ENCODE measurements at places on chromosomes 3 and 15. TPM values are rescaled to one million over a fixed set of nuclear protein-coding genes. Genes with fewer than 3 reads are reported as not detected.

DNA sequence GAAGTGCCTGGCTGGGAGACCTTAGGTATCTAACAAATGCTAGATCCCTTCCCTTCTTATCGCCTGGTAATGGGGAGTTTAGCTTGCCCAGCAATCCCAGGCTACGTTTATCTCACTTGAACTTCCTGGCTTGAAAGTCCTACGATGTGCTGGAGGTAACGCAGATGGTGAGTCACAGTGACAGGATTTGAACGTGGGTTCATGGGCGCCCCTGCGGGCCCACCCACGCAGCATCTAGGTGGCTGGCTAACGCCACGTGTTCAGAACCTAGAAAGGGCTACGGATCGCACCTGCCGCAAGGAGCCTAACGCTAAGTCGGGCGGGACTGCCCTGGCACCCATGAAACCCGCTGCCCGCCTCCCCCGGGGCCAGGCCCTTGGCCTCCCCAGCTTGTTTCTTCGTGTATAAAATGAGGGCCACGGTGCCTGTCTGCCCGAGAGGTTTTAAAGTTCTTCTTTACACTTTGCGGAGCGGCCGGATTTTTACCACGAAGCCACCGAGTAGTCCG is 600 bp upstream of the USP3 start:
- H3K27me3 ChIP-seq: no peaks in the 10 kb centered on the region
- peak overlapping the region; percentile 96 for H3K27ac ChIP-seq

GRCh38 chr3:31014317-31015040 is 120.0 kb upstream of the GADL1 start:
- no peak for DNase-seq
- H3K36me3 ChIP-seq: no peaks in the 10 kb centered on the region
- H3K4me1 ChIP-seq: no peaks in the 10 kb centered on the region
- H3K4me3 ChIP-seq: no peak overlapping the region
- no peak overlapping the region for H3K27ac ChIP-seq

- no peak overlapping the region for H3K4me3 ChIP-seq
- no peaks in the 10 kb centered on the region for H3K27me3 ChIP-seq
- no peak overlapping the region for H3K27ac ChIP-seq
- no peaks in the 10 kb centered on the region for H3K36me3 ChIP-seq
- DNase-seq: no peak
These were observed 4.7 kb upstream of the TMEM41A start for GRCh38 chr3:185503521-185503920.

The POPDC2 gene
- 0.64 TPM for total RNA-seq

- H3K4me1 ChIP-seq: no peaks in the 10 kb centered on the region
- H3K27ac ChIP-seq: no peak overlapping the region
- H3K4me3 ChIP-seq: no peak overlapping the region
- no peaks in the 10 kb centered on the region for H3K36me3 ChIP-seq
These were observed 31.4 kb downstream of the SETMAR start for GRCh38 chr3:4334548-4334947.

GRCh38 chr3:194101592-194102432 is 34.1 kb upstream of the HES1 start:
- H3K4me1 ChIP-seq: peaks cover 51% of the 10 kb centered on the region
- DNase-seq: peak; percentile 45
- no peaks in the 10 kb centered on the region for H3K27me3 ChIP-seq
- H3K36me3 ChIP-seq: no peaks in the 10 kb centered on the region
- peak overlapping the region; percentile 13 for H3K4me3 ChIP-seq
- H3K27ac ChIP-seq: peak overlapping the region; percentile 87

DNA sequence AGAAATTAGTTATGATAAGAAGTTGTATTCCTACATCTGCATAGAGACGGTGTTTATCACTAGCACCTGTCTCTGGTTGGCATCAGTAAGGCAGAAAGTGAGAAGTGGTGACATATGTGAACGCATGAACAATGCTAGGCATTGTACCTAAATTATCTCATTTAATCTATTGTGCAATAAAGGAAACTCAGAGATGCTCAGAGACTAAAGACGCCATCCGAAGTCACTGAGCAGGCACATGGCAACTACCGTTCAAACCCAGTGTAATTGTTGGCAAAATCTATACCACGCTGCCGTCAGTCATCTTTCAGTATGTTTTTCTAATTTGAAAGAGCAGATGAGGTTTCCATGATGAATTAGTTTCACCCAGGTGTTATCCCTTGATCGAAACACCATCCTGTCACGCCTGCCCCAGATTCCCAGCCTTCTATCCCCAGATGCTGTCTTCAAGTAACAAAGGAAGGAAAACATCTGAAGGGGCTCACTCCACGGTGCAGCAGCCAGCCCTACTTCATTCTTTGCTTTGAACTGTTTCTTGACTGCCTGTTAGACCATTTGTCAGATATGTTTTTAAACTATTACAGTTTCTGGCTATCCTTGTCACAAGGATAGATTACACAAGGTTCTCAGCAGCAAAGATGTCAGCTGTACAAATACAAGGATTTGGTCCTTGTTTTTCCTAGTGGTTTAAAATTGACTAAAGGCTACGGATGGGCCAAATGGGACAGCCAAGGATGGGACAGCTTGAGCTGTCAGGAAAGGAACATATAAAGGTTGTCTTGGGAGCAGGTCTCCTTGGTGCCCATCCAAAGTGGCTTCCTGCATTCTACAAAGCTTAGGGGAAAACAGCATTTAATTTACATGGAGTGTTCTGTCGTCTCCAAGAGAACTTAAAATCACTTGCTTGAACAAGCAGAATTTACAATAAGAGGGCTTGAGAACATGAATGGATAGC is 99.1 kb downstream of the TMEM108 start:
- H3K27ac ChIP-seq: no peak overlapping the region
- no peaks in the 10 kb centered on the region for H3K36me3 ChIP-seq
- no peaks in the 10 kb centered on the region for H3K4me1 ChIP-seq
- no peaks in the 10 kb centered on the region for H3K27me3 ChIP-seq
- DNase-seq: no peak

DNA sequence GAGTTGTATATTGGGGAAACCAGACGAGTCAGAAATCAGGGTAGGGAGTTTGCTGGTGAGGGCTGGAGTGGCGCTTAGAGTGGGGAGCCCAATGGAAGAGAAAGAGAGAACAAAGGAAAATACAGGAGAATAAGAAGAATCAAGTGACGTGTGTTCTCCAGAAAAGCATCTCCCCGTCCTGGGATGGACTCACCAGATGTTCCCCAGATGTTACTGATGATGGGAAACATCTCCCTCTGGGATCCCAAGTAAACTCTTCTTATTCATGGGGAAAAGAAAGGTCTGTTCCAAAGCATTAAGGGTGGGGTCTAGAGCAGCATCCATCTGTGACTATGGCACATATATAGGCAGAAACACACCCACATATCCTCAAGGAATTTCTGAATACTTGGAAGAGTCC is 3.0 kb upstream of the CSRNP1 start:
- no peak overlapping the region for H3K27ac ChIP-seq
- H3K4me1 ChIP-seq: peaks cover 18% of the 10 kb centered on the region
- H3K27me3 ChIP-seq: no peaks in the 10 kb centered on the region
- no peaks in the 10 kb centered on the region for H3K36me3 ChIP-seq
- no peak overlapping the region for H3K4me3 ChIP-seq
- DNase-seq: no peak

The GXYLT2 gene
- total RNA-seq: 0.69 TPM

GRCh38 chr3:39457361-39457760 is 10.1 kb upstream of the MOBP start:
- no peak for DNase-seq
- no peaks in the 10 kb centered on the region for H3K36me3 ChIP-seq
- no peak overlapping the region for H3K27ac ChIP-seq
- no peak overlapping the region for H3K4me3 ChIP-seq

DNA sequence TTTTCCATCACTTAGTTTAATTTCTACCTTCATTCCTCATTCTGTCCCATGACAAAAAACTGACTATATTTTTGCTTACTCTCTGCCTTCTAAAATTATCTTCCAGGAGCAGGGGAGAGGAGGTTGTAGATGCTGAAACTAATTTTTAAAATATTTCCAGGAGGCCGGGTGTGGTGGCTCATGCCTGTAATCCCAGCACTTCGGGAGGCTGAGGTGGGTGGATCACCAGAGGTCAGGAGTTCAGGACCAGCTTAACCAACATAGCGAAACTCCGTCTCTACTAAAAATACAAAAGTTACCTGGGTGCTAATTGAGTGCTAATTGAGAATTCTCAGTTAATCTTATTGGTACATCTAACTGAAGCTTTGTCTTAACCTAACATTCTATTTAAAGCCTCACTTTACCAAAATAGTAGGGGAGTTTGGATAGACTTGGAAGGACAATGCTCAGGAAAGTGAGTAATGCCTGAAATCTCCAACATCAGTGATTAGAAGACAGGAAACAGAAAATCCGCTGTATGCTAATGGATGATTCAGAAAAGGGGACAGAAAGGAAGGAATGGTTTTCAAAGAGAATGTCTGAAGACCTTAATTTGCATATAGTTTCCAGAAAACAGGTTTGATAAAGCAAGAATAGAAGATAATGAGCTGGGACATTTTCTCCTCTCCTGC is 336.1 kb downstream of the GBE1 start:
- no peak overlapping the region for H3K27ac ChIP-seq
- no peaks in the 10 kb centered on the region for H3K4me1 ChIP-seq
- no peaks in the 10 kb centered on the region for H3K36me3 ChIP-seq
- no peaks in the 10 kb centered on the region for H3K27me3 ChIP-seq
- H3K4me3 ChIP-seq: no peak overlapping the region
- no peak for DNase-seq

DNA sequence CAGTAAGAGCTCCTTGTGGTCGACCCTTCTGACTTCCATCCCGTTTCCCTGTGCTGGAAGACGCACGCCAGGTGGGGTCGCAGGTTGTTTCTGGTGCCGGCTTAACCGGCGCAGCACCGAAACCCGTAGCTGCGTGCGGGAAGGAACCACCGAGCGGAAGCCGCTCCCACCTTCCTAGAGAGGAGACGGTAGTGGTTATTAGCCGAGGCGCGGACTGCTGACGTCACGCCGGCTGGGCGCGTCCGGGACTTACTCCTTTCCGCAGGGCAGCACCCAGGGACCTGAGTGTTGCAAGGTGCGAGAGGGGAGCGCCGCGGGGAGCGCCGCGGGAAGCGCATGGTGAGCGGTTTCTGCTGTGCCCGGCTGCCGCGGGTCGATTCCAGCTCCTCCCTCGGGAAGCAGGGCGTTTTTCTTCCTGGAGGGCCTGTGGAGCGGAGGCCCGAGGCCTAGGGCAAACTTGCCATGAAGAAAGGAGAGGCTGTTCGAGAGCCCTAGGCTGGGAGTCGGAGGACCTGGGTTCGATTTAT is at the start of gene ZNF501:
Gene ZNF501, plus strand, starts transcription at position 252 of the 527 bp plus-strand sequence. CDS start 4,787 bp downstream, outside the sequence.
- peak within 1 kb of the TSS; percentile 74 for H3K4me3 ChIP-seq
- peak; percentile 94 for DNase-seq
- H3K27me3 ChIP-seq: no peaks in the 10 kb centered on the region
- no peak within 1 kb of the TSS for H3K27ac ChIP-seq
- H3K4me1 ChIP-seq: no peaks in the 10 kb centered on the region

- H3K27ac ChIP-seq: no peak overlapping the region
- no peaks in the 10 kb centered on the region for H3K36me3 ChIP-seq
- H3K27me3 ChIP-seq: no peaks in the 10 kb centered on the region
- no peak overlapping the region for H3K4me3 ChIP-seq
- H3K4me1 ChIP-seq: no peaks in the 10 kb centered on the region
These were observed 23.5 kb upstream of the CPEB1 start for GRCh38 chr15:82670699-82671098.

GRCh38 chr15:39756806-39757522 is 25.7 kb downstream of the FSIP1 start:
- no peak overlapping the region for H3K27ac ChIP-seq
- H3K36me3 ChIP-seq: no peaks in the 10 kb centered on the region
- DNase-seq: no peak
- no peak overlapping the region for H3K4me3 ChIP-seq
- no peaks in the 10 kb centered on the region for H3K27me3 ChIP-seq
- no peaks in the 10 kb centered on the region for H3K4me1 ChIP-seq

DNA sequence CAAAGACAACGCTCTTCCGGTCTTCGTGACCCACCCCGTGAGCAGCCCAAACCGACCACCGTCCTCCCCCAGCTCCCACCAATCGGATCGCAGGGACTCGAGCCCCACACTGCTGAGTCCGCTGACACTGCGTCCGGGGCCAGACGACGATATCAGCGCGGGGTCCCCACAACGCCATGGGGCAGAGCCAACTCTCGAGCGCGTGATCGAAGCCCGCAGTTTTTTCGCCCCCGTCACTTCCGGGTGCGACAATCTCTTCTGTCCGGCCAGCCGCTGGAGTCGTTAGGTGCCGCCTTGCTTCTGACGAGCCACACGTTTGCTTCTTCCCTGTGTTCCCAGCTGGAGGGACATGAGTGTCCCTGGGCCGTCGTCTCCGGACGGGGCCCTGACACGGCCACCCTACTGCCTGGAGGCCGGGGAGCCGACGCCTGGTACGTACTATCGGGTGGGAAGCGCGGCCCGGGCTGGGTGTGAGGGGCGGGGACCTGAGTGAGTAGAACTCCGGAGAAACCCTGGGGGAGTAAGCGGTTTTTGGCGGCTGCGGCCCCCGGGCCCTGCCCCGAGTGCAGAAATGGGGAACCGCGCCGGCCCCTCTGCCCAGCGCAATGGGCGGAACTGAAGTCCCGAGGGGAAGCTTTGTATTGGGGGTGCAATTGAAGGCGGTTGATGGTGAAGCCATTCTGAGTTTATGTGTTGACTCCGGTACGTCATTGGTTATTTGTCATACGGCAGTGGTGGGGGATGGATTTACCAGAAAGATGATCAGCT is at the start of gene BLOC1S6:
Gene BLOC1S6, plus strand, starts transcription at position 285 of the 768 bp plus-strand sequence. Its CDS starts 65 bp downstream, at position 350.
- no peaks in the 10 kb centered on the region for H3K36me3 ChIP-seq
- no peaks in the 10 kb centered on the region for H3K27me3 ChIP-seq
- peak within 1 kb of the TSS; percentile 97 for H3K27ac ChIP-seq
- H3K4me3 ChIP-seq: peak within 1 kb of the TSS; percentile 85

The SLC28A2 gene
- not detected for total RNA-seq

GRCh38 chr3:187969581-187969950 is 184.4 kb upstream of the LPP start:
- no peaks in the 10 kb centered on the region for H3K27me3 ChIP-seq
- H3K27ac ChIP-seq: peak overlapping the region; percentile 70
- H3K4me3 ChIP-seq: no peak overlapping the region
- DNase-seq: no peak
- no peaks in the 10 kb centered on the region for H3K36me3 ChIP-seq
- no peaks in the 10 kb centered on the region for H3K4me1 ChIP-seq

DNA sequence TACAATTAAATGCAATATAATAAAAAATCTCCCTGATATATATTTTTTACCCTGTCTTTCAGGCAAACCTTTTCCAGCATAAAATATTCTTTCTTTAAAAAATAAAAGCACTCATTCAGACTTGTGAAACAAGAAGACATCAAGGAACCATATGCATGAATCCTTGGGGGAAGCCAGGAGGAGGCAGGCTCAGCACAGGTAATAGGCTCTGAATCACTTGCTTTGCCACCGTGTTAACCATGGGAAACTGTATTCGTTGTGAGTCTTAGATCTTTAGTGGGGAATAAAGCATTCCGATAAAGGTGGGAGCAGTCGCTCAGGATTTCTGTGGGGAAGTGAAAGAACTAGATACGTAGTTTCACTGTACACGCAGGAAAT is 42.4 kb downstream of the FBN1 start:
- no peak overlapping the region for H3K27ac ChIP-seq
- H3K4me3 ChIP-seq: no peak overlapping the region
- no peaks in the 10 kb centered on the region for H3K4me1 ChIP-seq
- no peaks in the 10 kb centered on the region for H3K27me3 ChIP-seq
- no peaks in the 10 kb centered on the region for H3K36me3 ChIP-seq

GRCh38 chr3:126524429-126524988 is 554 bp downstream of the CHST13 start:
- H3K27ac ChIP-seq: peak overlapping the region; percentile 93
- H3K4me3 ChIP-seq: peak overlapping the region; percentile 55
- H3K36me3 ChIP-seq: no peaks in the 10 kb centered on the region
- no peaks in the 10 kb centered on the region for H3K4me1 ChIP-seq
- H3K27me3 ChIP-seq: no peaks in the 10 kb centered on the region
- DNase-seq: peak; percentile 74

All from right lobe of liver (tissue), 6 donors.